AG08395 (cell line): ENCODE measurements at places on chromosomes 13 and 19.

GRCh38 chr13:99132295-99132835 is 68.3 kb upstream of the UBAC2 start:
- DNase-seq: no peak

GRCh38 chr19:23377276-23377675 is 18.0 kb downstream of the ZNF91 start:
- DNase-seq: no peak

GRCh38 chr19:51024924-51025323 is 1.5 kb downstream of the KLK11 start:
- no peak for DNase-seq

GRCh38 chr19:53462861-53463260 is 4.7 kb upstream of the ZNF813 start:
- DNase-seq: no peak

- no peak for DNase-seq
Observed at GRCh38 chr13:39462428-39462827, 140.6 kb downstream of the LHFPL6 start.

- DNase-seq: peak; percentile 24
Observed at GRCh38 chr19:49767381-49767780, 580 bp downstream of the AP2A1 start.

GRCh38 chr13:30520571-30520970 is 54.8 kb upstream of the HMGB1 start:
- DNase-seq: peak; percentile 58
